Fibroblast of mammary gland (primary cell): ENCODE measurements at places on chromosomes 6 and 20.
A peak's percentile ranks its signal among the peaks of the same experiment; 100 is the strongest.

GRCh38 chr6:111709615-111710398 is 104.1 kb upstream of the TRAF3IP2 start:
- DNase-seq = peak; percentile 78

DNA sequence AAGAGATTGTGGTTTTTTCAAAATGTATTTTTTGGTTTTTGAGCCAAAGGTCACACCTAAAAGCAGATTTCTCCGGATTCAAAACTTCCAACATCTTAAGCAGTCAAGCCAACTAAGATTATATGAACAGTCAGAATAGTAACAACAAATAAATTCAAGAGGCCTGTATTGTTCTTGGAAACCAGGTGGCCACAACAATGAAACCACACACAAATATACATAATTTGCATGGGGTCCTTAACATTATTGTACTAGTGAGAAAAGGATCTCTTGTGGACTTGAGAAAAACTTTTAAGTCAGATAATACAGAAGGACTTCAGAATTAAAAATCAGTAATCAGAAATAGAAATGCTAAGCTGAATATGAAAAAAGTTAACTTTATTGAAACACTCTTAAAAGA is 40.6 kb downstream of the NOL7 start:
- DNase-seq = no peak

DNA sequence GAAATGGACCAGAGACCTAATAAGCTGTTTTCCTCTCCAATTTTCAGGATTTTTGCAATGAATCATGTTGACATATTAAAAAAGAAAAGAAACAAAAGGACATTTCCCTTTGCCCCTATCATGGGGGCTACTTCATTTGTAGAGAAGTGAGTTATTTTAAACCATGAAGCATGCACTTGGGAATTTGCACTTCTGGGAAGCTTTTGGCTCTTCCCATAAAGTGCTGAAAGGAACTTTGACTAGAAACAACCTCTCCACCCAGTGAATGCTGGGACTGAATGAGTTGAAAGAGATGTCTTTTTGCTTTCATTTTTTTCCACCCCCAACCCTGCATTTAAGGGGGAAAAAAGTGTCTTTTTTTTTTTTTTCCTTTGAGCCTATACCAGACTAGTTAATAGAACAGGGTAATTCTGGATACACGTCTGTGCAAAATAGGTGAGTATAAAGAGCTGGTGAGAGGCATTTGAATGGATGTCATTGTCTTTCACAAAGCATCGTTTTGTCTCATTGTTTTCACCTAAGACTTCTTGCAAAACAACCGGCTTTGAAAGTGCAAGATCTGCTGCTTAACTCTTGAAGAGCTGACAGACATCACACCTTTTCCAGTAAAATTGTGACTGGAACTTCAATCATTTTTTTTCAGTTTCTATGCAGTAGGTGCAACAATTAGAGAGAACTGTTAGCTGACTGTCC is 138.7 kb upstream of the BACH2 start:
- DNase-seq = no peak

GRCh38 chr20:46240881-46241280 is 67.4 kb downstream of the CDH22 start:
- DNase-seq = no peak

DNA sequence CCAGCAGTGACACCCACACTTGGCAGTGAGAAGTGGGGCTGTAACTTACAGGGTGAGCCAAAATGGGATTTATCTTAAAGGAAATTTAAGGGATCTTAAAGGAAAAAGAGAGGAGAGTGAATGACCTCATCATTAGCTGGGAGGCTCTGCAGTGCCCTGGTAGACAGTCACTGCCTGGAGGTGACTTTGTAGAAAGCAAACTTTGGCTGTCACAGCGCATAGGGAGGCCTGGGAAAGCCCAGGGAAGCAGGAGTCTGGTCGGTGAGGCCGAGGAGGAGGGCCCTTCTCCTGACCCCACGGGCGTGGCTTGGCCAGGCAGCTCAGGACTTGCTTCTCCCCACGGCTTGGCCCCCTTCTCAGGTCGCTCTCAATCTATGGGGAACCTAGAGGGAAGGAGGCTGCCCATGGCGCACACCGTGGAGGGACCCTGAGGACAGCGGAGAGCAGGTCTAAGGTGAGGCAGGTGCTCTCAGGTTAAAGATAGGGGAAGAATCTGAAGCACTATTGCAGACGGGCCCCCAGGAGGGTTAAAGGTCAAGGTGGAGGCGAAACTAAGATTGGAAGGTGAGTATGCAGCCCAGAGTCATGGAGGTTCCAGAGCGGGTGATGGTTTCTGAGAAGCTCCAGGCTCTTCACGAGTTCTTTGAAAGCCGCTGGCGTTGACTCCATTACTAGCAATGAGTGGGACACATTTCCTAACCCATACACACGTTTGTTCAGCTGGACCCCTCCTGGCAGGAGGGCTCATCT is 15.6 kb upstream of the RIPK1 start:
- DNase-seq = no peak

DNA sequence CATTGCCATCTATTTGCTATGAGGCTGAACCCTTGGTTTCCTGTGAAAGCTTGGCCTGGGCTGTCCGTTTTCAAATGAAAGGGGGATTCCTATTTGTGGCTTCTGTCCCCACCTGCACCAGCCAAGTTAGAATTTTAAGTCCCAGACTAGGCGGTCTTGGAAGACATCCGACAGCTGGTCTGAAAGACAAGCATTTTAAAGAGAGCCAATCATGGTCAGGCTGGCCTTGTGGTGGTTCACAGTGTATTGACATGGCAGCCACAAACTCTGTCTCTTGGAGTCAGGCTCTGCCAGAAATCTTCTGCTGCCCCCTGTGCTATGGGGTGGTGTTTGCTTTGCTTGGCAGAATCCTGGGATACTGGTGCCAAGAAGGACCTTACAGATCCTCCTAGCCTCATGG is 319.2 kb upstream of the MOCS1 start:
- DNase-seq = no peak

DNA sequence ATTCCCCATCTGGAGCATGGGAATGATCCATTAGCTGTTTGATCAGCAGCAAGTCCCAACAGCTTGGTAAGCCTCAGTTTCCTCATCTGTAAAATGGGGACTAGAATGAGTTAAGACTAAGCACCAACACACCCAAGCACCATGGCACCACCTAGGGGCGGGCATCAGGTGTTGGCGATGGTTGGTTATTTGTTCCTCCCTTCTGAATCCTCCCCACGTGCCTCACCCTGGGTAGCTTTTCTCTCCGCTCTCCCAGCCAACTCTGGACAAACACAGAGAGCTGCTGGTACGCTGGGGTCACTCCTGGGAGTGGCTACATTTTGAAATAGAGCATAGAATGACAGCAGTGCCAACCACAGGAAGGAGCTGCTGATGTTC is 13.3 kb upstream of the ITPR3 start:
- no peak for DNase-seq

- no peak for DNase-seq
Measured at GRCh38 chr6:339480-339879, 47.2 kb downstream of the DUSP22 start.

GRCh38 chr6:42448927-42449659 is 2.6 kb downstream of the TRERF1 start:
- no peak for DNase-seq

- DNase-seq = peak; percentile 51
Measured at GRCh38 chr6:42766163-42766670, 15.6 kb upstream of the BICRAL start.

DNA sequence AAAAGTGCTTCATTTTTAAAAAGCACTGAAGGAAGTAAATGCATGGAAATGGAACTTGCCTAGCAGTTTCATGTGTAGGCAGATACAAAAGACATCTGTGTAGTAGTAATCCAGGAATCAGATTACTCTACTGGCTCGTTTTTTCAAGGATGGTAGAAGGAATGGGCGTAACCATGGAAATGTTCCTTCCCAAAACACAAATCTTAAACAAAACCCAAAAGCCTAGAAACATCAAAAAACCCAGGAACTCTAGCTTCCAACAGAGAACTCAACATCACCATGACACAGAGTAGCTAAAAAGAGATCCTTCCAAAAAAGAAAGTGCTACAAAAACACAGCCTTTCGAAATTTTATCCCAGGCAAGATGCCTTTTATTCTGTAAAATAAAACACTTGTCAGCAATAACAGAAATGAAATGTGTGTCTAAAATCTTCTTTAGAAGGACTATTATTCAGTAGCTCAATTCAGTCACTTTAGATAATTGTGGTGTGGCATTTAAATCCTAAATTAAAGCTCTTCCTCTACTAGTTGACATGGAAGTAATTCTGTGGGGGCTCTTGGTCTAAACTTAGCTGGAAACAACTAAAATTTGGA is 81.7 kb downstream of the FAM217A start:
- DNase-seq = peak; percentile 64

GRCh38 chr6:20284672-20285071 is 72.4 kb upstream of the MBOAT1 start:
- DNase-seq = no peak

GRCh38 chr20:63896264-63897105 is 1.6 kb downstream of the DNAJC5 start:
- peak; percentile 15 for DNase-seq

DNA sequence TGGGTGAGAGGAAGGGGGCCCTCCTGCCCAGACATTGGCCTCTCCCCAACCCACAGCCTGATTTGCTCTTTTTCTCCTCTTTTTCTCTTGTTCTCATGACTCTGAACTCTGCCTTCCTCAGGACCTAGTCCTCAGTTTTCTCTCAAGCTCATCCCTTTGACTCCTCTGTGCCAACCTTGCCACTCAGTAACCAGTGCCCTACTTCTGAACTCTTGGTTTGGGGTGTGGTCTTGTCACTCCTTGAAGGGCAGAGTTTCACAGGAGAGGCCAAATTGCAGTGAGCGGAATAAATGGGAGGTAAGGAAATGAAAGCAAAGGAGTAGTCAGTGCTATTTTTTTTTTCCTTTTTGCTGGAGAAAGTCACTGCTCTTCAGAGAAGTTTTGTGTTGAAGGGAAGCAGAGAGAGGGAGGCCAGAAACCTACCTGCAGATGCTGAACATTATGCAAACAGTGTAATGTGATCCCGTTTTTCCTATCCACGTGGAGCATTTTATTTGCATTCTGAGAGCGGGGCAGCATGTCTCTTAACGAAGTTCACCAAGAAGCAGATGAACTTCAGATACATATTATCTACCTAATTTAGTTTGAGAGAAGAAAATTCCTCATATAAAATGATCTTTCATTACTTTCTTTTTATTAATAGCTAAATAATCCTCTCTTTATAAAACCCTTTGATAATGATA is 26.9 kb downstream of the CFAP61 start:
- no peak for DNase-seq

DNA sequence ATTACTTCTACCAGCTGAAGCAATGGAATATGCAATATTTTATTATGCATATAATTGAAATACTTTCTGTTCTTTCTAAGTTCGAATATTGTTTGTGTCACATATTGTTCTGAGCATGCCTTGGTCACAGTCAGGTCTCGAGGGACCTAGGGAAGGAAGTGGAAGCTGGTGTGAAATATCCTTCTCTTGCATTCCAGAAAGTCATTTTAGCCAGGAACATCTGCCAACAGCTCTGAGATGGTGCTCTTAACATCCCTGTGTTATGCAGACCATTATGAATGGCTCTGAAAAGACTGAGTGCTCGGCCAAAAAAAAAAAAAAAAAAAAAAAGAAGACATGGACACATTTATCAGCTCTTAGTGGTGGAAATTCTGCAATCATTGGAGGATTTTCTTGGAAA is 132.7 kb upstream of the JAG1 start:
- no peak for DNase-seq

- DNase-seq = no peak
Measured at GRCh38 chr20:35462351-35462750, 7.0 kb downstream of the CEP250 start.

GRCh38 chr6:47722194-47722593 is 23.8 kb downstream of the ADGRF4 start:
- DNase-seq = no peak

- DNase-seq = no peak
Measured at GRCh38 chr6:121450242-121450641, 14.8 kb downstream of the GJA1 start.

DNA sequence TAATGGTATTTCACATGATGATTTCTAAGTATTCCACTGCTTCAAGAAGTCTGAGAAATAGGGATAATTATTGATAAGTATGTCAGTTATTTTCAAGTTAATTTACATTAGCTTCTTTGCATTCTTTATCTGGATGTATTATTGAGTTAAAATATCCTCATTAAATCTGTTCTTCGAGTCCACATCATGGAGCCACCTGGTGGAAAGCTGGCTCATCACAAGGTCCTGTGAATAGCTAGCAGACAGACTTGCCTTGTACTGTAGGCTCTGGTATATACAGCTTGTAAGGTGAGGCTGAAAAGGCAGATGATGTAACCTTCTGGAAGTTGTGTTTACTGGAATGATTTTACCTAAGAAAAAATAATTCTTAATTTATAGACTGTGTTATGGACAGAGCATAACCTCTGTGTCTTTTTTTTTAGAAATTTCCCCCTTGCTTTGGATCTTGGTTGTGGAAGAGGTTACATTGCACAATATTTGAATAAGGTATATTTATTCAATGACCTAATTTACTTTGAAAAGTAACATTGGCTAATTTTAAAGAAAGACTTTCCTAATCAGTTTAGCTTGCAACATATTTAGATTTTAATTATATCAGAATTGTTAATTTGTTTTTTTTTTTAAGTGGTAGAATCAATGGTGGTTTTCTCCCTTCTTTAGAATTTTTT is 3.5 kb downstream of the NDUFAF5 start:
- DNase-seq = peak; percentile 72

DNA sequence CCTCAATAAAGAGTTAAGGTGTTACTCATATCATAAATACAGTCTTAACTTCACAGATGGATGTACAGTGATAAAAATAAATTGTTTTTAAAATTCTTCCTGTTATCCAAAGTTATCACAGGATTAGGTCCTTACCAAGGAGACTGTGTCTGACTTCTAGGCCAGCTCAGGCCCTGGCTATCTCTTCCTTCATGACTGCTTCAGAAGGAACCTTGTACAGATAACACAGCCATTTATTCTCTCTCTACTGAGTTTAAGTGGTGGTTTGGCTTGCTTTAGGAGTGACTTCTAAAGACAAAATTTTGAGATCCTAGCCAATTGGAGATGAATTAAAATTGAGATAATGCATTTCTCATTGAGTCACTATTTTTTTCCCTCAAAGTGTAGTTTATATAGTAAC is 40.8 kb upstream of the RNF182 start:
- DNase-seq = no peak

GRCh38 chr20:9211016-9211760 is 142.3 kb downstream of the PLCB4 start:
- DNase-seq = no peak

GRCh38 chr20:37697314-37697713 is 3.5 kb downstream of the CTNNBL1 start:
- DNase-seq = no peak

DNA sequence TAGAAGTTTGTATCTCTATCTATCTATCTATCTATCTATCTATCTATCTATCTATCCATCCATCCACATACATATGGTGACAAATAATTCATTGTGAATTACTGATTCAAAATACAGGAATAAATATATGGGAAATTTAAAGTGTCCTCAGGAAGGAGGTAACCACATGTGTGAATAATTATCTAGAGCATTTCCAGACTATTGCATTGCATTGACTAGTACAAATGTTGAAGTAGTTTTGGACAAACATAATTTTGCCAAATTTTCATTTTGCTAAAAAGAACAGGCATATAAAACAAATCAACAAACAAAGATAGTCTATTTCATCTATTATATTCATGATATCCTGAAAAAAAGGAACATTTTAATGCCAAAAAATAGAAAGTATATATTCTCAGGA is 192.7 kb downstream of the UTRN start:
- no peak for DNase-seq

- DNase-seq = peak; percentile 85
Measured at GRCh38 chr6:75196081-75196687, 9.7 kb downstream of the COL12A1 start.

- DNase-seq = no peak
Measured at GRCh38 chr6:142887517-142887916, 57.5 kb downstream of the HIVEP2 start.
